ENCODE measurements at places on chromosomes 3 and 15.
A peak's percentile ranks its signal among the peaks of the same experiment; 100 is the strongest.

- no peak for DNase-seq
Observed at GRCh38 chr3:66994588-66994987, 3.5 kb upstream of the KBTBD8 start.

DNA sequence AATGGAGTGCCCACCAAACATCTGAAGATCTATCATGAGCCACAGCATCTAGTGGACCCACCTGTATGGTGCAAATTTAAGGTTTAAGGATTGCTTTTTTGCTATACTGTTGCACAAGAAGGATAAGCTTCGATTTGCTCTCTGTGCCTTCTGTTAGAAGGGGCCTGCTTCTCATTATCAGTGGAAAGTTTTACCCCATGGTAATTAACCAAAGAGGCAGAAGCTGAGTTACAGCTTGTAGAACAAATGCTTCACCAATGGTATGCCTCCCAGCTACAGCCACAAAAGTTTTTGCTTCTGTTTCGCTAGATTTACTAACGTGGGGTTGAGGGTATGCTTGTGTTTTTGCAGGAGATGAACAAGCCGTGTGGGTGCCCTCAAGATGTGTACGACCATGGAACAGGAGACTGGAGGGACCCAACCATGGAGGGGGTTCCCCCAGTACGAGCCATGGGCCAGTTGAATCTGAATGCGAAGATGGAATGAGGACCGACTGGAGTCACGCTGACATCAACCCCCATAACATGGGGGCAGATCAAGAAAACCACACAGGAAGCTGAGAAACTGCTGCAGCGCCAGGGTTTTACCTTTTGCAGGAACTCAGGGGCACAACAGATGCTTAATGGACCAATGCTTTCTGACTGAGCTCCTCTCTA lies 43.5 kb downstream of the ACAD9 start:
- DNase-seq: no peak

- DNase-seq: no peak
Observed at GRCh38 chr15:84750583-84751092, 2.2 kb downstream of the ZNF592 start.

DNA sequence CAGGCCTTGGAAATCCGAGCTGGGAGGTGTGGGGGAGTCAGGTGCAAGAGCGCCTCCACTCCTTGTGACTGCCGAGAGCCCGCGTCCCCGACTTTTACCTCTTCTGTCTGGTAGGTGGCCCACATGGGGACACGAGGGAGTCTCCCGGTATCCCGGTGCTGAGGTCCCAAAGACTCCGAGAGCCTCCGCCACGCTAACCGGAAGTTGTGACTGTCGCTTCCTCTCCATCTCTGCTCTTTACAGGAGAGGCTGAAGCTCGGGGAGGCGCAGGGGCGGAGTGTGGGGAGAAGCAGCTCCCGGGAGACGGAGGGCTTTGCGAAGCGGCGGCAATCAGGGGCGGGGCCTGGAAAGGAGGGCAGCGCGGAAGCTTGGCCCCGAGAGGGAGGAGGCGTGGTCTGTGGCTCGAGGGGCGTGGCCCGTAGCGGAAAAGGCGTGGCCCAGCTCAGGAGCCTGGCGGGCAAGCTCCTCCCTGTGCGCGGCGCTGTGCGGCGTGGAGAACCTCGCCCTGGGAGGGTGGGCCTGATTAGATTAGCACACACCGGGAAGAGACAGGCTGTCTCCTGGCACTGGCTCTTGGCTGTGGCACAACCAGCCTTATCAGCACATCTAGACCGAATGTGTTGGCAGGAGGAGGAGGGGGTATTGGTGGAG lies 143.9 kb downstream of the GABRB3 start:
- peak; percentile 3 for DNase-seq

- no peak for DNase-seq
Observed at GRCh38 chr3:78823434-78823833, 944.4 kb downstream of the ROBO1 start.

DNA sequence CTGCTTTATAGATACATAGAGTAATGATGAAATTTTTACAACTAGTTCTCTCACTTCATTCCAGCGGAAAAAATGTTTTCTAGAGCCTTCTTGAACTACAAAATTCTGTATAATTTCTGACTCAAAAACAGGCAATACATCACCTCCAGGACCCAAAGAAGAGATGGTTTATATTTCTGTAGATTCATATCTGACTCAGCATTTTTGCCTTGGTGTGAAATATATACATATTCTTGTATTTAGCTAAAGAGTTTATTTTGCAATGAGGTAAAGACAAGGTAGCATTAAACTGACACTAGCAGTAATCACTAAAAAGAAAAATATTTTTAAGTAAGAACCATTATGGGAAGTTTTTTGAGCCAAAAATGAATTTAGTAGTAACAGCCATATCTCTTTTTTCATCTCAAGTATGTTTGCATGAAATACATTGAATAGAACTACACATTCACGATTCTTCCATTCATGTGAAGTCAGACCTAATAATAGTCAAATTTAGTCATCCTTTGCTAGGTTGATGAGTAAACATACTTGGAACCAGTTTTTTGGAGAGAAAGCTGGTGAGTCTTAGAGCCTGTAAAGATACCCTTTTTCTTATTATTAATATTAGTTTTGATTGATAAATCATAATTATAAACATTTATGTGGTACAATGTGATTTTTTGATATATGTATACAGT lies 31.6 kb downstream of the COL8A1 start:
- no peak for DNase-seq

DNA sequence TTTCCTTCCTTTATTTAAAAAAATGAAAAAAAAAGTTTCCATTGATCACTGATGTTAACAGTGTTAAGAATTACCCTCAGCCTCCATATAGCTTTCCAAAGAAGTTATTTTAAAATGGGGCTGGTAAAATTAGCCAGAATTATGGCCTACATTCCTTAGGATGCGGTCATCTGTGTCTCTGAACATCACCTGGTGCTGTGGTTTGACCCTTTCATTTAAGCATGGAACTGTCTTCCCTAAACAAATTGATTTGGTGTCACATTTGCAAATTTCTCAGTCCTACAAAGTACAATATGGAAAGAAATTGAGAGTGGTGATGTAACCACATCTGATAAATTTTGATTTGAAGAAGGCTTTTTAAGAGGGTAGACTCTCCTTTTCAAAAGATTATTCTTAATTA lies 40.3 kb upstream of the ZPLD1 start:
- no peak for DNase-seq

DNA sequence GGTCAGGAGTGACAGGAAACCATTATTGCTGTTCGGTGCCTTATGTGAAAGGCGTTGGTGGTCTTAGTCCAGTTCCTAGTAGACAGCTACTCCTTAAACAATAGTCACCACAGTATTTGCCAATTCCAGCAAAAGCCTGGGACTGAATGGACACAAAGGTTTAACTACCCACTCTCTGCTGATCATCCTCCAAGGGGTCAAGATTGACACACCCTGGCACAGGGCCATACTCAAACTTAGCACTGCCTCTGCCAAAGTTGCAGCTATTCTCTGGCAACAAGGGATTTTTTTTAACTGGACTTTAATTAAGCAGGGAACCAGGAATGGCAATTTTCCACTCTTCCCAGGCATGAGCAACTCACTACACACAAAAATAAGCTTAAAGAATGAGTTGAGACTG lies 193.9 kb downstream of the NLGN1 start:
- DNase-seq: no peak

DNA sequence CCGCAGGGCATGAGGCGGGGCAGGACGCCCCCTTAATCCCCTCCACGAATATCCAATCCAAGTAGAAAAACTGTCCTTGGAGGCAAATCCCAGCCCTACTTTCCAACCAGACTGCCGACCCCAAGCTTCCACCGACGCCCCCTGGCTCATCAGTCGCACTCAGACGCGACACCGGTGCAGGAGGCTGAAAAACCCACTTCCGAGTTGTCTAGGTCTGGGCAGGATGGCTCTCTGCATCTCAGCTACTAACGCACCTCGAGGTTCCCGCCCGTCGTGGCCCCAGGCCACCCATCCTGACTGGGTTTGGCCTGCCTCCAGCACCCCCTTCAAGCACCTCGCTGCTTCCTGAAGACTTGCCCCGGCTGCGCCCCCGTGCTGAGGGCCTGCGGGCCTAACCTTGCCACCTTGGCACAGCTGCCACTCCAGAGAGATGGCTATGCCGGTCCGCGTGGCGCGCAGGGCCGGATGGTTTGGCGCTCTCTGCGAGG lies 15.5 kb downstream of the RGMA start:
- DNase-seq: no peak

- no peak for DNase-seq
Observed at GRCh38 chr3:151281671-151282324, 3.5 kb upstream of the P2RY14 start.

DNA sequence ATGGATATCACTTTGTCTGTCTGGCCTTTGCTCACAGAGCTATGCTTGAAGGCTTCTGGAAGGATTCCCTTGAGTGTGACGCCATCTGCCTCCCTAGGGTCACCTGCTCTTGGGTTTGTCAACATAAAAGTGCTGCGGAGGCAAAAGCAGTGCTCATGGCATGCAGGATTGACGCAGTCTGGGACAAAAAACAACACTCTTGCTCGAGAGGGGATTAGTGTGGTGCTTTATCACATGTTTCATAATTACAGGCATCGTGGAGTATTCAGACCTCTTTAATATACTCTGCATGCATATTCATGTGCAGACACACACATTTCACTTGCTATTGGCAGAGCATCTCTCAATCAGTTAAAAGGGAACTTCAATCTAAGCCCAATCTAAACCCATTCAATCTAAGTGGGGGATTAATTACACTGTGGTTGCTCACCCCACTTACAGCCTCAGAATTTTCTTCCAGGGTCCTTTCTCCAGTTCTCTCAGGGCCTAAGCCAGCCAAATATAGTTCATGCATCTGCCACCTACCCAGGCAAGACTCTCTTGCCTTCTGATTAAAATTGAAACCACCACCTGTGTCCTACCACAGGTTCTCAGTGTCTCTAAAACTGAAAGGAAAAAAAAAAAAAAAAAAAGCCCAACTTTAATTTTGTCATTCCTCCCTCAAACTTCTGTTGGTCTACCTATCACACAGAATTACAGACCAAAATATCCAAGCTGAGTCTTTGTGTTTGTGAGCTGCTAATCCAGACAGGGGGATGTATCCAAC lies 75.6 kb downstream of the BFSP2 start:
- DNase-seq: no peak

DNA sequence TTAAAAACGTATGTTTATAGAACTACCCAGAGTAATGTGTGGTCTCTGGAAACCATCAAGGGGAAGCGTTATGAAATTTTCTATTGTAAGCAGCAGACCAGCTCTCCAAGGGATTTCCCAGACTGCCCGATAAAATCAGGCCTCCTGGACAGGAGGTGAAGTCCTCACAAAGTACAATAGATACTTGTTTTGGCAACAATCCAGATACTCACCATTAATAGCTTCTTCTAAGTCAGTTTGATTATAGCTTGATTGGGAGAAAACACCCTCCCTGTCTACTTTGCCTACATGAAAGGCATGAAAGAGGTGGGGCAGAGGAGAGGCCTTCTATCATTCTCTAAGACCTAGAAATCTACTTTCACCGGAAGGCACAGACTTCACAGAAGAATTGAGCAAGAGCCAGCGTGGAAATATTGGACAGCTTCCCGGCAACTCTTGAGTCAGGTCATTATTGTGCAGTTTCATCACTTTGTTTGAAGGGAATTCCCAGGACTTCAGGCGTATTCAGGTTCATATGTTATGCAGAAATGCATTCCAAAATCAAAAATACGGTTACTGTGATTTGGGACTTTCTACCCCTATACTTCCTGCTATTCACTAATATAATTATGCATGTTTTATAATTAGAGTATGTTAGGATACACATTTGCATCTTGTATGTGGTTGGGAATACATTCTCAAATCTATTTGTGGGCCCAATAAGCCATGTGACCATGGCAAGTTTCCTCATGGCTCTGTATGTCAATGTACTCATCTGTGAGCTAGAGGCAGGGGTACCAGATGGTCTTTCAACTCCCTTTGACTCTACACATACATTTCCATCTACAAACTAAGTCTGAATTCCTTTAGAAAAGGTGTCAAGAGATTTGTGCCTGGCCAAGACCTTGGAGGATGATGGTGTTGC lies 103.5 kb downstream of the CD47 start:
- peak; percentile 85 for DNase-seq

DNA sequence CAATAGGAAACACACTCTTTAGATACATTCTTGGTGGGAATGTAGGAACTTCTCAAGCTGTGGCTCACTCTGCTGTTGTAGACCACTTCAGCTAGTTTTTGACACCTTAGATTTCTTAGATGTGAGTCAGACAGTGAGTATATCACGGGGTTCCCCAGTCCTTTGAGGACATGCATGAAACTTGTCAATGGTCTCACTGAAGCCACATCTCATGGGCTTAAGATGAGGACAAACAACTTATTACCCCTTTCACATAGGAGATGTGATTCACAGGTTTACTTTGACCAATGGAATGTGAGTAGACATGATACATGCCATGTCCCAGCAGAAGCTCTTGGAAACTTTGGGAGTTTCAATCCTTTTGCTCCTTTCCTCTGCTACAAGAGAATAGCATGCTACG lies 325.5 kb downstream of the CHST2 start:
- DNase-seq: no peak

Measured in HFF-Myc (cell line).